ENCODE measurements at places on chromosomes 7 and 10.

- no peak for DNase-seq
Measured at GRCh38 chr7:82175319-82175718, 268.3 kb downstream of the CACNA2D1 start.

DNA sequence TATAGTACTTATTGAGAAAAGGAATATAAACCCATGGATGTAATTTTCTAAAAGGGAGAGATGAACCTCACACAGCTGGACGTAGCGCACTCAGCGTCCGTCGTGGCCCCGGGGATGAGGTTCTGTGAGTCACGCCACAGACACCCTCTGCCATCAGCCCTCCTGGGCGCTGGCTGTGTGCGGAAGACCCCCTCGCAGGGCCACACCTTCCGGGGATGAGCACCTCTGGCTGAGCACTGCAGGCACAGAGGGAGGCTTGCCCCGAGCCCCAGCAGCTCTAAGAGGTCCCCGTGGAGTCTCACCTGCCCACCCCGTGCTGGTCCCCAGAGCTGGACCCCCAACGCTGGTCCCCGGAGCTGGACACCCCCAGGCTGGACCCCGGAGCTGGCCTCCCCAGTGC lies 215.8 kb downstream of the PTPRN2 start:
- DNase-seq = peak; percentile 35

DNA sequence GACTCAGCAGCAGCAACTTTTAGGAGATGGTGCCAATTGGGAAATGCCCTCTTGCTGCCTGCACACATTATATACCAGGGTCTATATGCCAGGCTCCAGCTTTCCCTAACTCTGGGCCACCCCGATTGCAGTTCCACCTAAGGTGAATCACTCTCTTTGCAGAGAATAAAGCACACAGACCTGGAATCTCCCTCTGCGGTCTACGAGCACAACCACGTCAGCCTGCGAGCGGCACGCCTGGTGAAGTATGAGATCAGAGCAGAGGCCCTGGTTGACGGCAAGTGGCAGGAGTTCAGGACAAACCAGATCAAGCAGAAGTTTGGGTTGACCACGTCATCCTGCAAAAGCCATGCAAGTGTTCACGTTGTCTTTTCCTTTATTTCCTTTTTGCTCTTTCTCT lies 38.2 kb upstream of the PLEKHA1 start:
- no peak for DNase-seq

- DNase-seq = peak; percentile 54
Measured at GRCh38 chr7:142871260-142872105, 14.1 kb downstream of the TRPV6 start.

DNA sequence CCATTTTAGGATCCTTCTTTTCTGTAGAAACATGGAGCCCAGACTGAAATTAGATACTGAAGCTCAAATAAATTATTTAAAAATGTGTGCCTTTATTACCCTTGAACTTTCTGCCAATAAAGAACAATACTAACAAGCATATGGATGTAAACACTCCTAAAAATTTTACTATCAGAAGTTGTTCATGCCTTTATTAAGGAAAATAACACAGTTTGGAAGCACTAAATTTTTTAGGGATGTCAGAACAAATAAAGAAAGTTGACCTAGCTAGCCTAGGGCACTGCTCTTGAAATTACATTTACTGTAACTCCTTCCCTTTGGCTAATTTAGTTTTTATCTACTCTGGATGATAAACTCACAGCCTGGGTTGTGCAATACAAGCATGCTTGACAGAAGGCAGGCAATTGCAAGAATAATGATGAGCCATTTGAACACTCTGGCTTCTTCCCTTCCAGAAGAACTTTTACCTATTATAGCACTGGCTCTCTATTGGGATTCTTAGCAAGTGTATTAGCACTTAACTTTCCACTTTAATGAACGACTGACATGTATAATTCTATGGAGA lies 351.7 kb upstream of the C7orf33 start:
- no peak for DNase-seq

GRCh38 chr7:130418306-130418705 lies 22.5 kb downstream of the CEP41 start:
- no peak for DNase-seq

GRCh38 chr7:36348256-36348655 lies 41.4 kb upstream of the ANLN start:
- DNase-seq = peak; percentile 43

GRCh38 chr10:104300002-104300735 lies 31.2 kb downstream of the GSTO2 start:
- DNase-seq = peak; percentile 81

GRCh38 chr7:83799333-83799732 lies 150.4 kb upstream of the SEMA3E start:
- no peak for DNase-seq

GRCh38 chr10:128398118-128398517 lies 271.9 kb upstream of the MKI67 start:
- no peak for DNase-seq

GRCh38 chr10:14500172-14500765 lies 169.5 kb upstream of the FRMD4A start:
- DNase-seq = no peak

- no peak for DNase-seq
Measured at GRCh38 chr10:38038107-38038931, 27.8 kb downstream of the ZNF33A start.

DNA sequence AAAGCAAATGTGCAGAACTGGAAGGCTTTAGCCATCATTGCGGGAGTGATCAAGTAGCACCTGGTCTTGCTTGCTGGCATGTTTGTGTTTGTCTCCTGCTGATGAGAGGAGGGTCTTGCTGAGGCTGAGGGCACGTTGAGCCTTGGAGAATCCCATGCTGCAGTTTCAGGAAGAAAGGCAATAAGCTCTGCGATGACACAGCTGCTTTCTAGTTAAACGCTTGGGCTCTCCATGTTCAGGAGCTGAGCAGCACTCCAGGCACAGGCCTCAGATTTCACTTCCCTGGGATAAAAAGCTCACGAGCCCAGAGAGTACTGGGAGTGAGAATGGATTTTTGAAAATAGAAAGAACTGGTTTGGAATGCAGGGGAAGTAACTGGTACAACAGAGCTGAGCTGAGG lies 100.8 kb downstream of the LRRC18 start:
- DNase-seq = peak; percentile 53

DNA sequence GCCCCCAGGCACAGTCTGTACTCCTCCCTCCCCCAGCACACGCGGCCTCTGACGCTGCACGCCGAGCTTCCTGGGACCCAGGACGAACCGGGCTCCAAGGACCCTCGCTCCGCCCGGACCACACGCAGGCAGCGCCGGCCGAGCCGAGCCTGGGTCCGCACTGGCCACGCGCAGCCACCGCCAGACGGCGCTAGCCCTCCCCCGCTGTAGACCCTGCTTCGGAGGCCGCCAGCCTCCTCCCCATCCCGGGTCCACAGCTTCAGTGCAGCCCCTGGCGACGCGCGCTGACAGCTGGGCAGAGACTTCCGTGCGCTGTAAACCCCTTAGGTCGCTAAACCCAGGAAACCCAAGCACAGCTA lies 936 bp upstream of the TCERG1L start:
- no peak for DNase-seq

DNA sequence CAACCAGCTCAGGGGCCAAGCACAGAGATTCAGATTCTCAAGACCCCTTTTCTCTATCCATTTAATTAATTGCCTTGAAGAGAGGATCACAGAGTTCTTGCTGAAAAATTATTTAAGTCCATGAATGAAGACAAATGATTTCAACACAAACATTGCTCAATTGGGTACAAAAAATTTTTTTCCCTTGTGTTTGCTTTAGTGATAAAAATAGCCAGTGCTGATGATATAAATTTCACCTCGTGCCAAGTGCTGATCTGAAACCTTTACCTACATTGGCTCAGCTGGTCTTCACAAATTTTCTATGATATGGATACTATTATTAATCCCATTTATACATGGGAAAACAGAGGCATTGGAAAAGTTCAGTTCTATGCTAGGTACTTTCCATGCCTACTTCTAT lies 377.1 kb downstream of the NRG3 start:
- no peak for DNase-seq

DNA sequence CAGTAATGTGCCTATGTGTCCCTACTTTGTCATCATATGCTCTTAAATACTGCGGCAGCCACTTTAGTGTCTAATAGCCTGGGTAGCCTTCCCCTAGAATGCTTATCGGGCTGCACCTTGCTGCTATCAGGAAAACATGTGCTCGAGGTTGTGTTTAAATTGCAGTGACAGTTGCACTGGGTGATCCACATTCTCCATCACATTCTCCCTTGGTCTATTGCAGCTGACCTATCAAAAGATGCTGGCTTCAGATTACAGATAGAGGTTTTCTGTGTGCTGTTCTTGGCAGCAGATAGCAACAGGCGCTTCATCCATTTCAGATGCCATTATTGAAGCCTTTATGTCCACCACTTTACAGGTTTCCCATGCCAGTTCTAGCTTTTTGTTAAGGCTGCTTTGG lies 130.1 kb upstream of the MDFIC start:
- no peak for DNase-seq

- DNase-seq = no peak
Measured at GRCh38 chr7:33579673-33579960, 325.7 kb upstream of the BMPER start.

- DNase-seq = no peak
Measured at GRCh38 chr7:158343526-158343925, 244.1 kb downstream of the PTPRN2 start.

DNA sequence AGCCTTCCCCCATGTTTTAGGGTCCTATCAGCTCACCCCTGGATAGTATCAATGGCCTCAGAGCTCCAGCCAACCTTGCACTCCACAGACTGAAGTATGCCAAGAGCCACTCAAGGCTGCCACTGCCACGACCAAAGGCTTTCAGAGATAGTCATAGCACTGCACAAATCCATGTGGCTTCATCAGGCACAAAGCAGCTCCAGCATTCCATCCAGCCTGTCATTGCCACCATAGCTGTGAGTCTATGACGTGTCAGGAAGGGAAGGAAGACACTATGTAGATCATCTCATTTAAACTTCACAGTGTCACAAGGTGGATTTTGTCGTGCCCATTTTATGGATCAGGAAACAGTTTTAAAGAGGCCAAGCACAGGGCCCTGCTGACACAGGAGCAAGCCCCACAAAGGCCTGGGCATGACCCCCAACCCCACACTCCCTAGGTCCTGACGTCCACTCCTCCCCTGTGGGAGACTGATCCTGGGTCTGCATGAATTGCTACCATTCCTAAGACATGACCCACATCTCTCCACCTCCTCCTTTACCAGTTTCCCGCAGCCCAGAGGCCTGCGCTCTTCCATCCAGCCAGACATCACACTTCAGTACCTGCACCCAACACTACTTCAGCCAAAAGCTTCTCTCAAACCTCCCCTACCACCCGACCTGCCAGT lies 119.4 kb downstream of the DIP2C start:
- DNase-seq = peak; percentile 52

- no peak for DNase-seq
Measured at GRCh38 chr7:149865437-149865836, 8.3 kb upstream of the ATP6V0E2 start.

- peak; percentile 76 for DNase-seq
Measured at GRCh38 chr10:58414270-58415041, 29.2 kb downstream of the TFAM start.

GRCh38 chr10:11225935-11226334 lies 208.3 kb downstream of the CELF2 start:
- no peak for DNase-seq

- peak; percentile 75 for DNase-seq
Measured at GRCh38 chr7:92255308-92255707, 9.5 kb downstream of the ANKIB1 start.

DNA sequence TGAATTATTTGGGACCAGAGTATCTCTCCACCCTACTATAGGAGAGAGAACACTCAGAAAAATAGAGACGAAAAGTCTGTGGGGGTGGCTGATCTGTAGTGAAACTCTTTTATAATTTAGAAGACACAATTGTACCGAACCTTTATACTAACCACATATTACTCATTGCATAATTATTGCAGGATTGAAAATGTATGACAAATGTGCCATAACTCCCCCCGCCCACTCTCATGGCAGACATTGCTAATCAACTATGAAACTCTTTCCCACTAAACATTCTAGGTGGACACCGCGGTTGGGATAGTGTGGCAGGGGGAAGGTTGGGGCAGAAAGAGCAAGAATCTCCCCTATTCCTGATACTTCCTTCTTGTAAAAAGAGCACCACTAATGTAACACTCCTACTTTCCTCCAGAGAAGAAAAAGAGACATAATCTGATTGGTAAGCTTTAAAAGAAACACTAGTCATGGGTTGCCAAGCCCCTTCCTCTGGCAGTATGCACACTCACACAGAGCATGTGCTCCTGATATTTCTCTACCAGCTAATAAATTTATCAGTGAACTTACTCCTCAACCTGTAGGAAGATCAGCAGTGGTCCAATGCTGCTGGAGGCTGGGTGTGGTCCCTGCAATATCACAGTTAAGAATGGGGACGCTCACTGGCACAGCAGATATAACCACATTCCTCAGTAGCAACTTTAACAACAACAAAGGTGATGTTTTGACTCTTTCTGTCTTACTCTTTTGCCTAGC lies 18.7 kb upstream of the ARID5B start:
- peak; percentile 51 for DNase-seq

DNA sequence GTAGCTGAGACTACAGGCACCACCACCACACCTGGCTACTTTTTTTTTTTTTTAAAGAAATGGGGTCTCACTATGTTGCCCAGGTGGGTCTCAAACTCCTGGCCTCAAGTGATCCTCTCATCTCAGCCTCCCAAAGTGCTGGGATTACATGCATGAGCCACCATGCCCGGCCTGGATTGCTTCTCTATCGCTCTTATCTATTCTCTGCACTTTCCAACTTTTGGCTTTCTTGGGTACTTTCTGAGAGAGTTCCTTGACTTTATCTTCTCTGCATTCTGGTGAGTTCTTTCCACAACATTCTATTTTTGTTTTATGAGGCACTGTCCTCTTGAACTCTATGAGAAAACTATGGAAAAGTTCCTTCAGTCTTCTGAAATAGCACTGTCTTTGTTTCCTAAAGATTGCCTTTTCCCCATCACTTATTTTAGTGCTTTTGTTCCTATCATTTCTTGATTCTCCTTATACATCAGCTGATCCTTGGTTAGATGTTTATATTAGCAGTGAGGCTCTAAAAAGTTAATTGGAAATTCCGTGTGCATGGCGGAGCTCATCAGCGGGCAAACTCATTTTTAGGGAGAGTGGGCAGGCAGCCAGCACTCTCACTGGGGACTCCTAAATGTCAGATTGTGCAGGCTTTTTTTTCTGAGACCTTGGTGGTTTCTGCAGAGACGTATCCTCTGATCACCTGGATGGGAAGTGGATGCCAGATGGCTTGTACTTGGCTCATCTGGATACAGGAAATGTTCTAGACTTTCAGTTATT lies 43.9 kb downstream of the HIP1 start:
- DNase-seq = peak; percentile 56

GRCh38 chr7:47038621-47039020 lies 543.3 kb downstream of the TNS3 start:
- no peak for DNase-seq

GRCh38 chr10:67386260-67386659 lies 309.7 kb downstream of the CTNNA3 start:
- no peak for DNase-seq
